ENCODE measurements at places on chromosomes 1 and 21.

GRCh38 chr1:47233186-47233585 lies 1.2 kb upstream of the TAL1 start:
- DNase-seq, result no peak

DNA sequence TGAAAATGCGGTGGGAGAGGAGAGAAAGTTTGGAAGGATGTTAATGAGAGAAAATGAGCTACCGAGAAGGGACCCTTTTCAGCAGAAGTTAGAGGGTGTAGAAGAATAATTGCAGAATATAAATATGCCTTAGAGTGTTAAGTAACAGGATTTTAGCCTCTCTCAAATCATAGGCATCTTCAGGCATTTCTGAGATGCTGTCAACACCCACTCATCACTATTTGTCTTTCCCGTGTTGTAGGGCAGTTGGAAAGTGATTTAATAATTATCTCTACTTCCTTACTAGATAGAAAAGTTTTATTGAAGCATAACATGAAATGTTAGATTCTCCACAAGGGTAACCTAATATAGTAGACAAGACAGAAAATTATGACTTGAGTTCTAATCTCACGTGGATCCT lies 96.4 kb upstream of the RGS4 start:
- peak; percentile 21 for DNase-seq

- no peak for DNase-seq
Measured at GRCh38 chr1:54464031-54464476, 57.9 kb upstream of the SSBP3 start.

DNA sequence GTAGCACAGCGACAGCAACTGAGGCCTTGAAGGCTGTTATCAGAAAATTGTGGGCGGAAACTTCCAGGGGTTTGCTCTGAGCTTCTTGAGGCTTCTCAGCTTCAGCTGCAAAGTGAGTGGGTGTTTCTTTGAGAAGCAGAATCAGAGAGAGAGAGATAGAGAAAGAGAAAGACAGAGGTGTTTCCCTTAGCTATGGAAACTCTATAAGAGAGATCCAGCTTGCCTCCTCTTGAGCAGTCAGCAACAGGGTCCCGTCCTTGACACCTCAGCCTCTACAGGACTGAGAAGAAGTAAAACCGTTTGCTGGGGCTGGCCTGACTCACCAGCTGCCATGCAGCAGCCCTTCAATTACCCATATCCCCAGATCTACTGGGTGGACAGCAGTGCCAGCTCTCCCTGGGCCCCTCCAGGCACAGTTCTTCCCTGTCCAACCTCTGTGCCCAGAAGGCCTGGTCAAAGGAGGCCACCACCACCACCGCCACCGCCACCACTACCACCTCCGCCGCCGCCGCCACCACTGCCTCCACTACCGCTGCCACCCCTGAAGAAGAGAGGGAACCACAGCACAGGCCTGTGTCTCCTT lies at the start of gene FASLG:
Gene FASLG, plus strand, starts transcription at position 233 of the 583 bp plus-strand sequence. Its CDS starts 99 bp downstream, at position 332.
- DNase-seq, result no peak

DNA sequence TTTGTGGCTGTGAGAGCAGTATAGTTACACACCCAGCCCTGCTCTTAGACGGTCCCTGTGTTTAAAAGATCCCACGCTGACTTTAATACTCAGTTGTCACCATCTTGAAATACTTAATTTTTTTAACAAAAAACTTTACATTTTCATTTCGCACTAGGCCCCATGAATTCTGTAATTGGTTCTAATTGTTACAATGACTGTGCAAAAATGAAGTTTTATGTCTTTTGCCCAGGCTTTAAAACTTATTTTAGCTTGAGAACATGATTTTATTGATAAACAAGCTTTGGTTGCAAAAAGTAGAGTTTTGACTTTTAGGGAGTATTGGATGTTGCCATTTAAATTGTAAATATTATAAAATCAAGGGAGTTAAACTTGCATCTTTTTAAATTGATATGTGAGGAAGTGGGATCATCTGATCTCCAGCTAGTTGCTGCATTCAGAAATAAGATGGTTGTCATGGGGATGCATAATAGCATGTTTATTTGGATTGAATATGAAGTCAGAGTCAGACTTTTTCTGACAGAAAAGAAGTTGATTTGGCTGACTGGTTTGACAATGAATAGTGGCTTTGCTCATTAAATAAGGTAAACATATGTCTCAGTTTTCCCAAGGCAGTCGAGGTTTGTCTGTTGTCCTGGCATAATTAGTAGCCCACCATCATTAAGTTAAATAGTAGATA lies 23.0 kb upstream of the CRP start:
- DNase-seq, result no peak

DNA sequence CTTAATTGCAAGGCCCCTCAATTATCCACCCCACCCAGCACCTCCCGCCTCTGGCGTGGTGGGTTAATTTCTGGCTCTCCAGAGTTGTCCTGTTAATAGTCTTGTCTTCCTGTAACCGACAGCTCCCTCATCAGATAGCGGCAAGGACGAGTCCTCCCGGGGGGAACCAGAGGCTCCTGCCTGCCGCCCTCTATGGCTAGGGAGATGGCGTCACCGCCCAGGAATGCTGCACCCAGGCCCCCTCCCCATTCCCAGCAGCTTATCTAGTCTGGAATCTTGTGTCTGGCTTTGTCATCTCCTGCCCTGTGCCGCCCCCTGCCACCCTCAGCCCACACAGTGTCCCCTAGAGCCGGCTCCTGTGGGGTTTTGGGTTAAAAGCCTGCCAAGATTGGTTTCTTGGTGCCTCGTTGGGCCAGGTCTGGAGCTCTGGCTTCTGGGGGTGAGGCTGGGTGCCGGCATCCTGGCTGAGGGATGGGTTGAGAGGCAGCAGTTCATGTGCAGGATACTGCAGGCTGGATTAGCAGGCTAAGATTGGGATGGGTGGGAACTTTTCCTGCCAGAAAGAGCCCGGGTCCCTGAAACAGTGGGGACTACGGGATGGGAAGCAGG lies 48.8 kb downstream of the EDN2 start:
- DNase-seq, result no peak

GRCh38 chr1:233794863-233795262 lies 109.6 kb upstream of the SLC35F3 start:
- no peak for DNase-seq

GRCh38 chr1:201126832-201127754 lies at the start of gene ASCL5:
Gene ASCL5, minus strand, starts transcription at chr1:201127184. Its CDS starts 11,812 bp downstream, at chr1:201115372.
- DNase-seq, result no peak

DNA sequence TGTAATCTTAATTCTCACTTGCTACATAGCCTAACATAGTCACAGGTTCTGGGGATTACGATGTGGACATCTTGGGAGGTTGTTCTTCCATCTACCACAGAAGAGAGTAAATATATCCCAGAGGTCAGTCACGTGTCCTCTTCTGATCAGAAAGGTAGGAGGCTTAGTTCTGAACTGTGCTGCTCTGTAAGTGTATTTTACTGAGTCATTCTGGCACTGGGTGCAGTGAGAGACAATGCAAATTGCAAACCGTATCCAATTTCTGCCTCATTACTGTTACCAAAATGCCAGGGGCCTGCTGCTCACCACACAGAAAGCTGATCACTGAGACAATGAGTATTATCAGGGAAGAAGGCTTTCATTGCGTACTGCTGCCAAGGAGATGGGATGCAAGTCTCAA lies 104.0 kb downstream of the GABPA start:
- DNase-seq, result no peak

DNA sequence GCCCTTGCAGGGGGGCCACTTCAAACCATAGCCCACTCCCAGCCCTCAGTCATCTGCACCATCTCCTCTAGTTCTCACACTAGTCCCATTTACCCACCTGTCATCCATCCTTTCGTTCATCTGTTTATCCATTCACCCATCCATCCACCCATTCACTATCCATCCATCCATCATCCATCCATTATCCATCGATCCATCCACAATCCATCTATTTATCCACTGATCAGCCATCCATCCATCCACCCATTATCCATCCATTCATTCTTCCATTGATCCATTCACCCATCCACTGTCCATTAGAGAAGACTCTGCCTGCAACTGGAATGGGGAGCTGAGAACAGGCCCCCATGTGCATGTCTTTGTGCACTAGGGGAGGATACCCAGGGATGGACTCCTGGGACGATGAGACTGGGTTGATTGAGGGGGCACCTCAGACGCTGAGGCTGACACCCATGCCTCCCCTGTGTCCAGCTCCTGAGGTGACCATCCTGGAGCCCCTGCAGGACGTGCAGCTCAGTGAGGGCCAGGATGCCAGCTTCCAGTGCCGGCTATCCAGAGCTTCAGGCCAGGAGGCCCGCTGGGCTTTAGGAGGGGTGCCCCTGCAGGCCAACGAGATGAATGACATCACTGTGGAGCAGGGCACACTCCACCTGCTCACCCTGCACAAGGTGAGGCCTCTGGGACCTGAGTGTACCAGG lies 97.9 kb downstream of the TRIM11 start:
- DNase-seq, result no peak

GRCh38 chr1:157870490-157870889 lies 28.9 kb upstream of the CD5L start:
- no peak for DNase-seq

- no peak for DNase-seq
Measured at GRCh38 chr21:22889445-22889844, 1891.2 kb downstream of the NCAM2 start.

- DNase-seq, result no peak
Measured at GRCh38 chr1:118785246-118785645, 202.9 kb downstream of the TBX15 start.

DNA sequence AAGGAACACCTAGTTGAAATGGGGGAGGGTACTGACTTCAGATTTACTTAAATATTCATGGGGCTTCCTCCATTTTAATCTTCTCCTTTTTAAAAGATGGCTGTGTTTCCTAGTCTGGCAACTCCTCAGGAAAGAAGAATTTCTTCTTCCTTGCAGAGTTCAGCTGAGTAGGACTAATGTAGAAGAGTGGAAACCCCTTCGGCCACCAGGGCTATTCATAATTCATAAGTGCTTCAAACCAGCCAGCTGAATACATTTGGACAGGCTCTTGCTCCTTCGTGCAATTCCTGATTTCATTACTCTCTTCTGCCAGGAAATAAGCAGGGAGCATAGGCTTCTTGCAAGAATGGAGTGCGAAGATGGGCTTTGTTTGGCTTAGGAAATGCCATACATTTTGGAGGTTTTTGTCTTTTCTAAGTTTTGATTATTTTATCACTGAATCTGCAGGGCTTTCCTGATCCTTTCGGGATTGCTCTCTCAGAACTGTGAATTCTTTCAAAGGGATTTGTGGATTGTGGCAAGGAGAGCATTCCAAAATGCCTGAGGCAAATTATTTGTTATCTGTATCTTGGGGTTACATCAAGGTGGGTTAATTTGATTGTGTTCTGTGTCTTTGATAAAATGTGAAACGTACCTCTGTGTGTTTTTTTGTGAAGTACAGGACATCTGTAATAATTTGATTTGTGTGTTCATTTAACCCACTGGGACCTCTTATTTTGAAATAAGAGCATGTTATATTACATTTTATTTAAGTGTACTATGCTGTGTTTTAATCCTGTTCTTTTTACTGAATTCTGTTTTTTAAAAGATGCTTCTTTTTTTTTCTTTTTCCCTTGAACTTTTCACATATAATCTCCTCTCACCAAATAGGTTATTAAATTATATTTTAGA lies 179.4 kb upstream of the SGIP1 start:
- peak; percentile 75 for DNase-seq

GRCh38 chr1:60262701-60263100 lies 189.1 kb upstream of the C1orf87 start:
- DNase-seq, result no peak

DNA sequence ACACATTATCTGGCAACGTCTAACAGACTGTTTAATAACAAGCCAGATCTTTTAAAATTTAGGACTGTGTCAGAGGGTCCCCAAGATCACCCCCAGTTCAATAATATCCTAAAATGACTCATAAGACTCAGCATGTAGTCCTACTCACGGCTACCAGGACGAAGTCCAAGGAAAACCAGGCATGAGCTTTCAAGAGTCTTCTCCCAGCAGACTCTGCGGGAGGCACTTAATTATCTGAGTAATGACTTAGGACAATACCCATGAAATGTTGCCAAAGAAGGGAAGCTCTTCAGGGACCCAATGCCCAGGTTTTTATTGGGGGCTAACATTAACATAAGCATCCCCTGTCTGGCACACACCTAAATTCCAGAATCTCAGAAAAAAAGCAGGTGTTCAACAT lies 7.0 kb downstream of the HFM1 start:
- DNase-seq, result no peak

Measured in fibroblast of pulmonary artery (primary cell).